ENCODE measurements at places on chromosomes 2 and 18.

DNA sequence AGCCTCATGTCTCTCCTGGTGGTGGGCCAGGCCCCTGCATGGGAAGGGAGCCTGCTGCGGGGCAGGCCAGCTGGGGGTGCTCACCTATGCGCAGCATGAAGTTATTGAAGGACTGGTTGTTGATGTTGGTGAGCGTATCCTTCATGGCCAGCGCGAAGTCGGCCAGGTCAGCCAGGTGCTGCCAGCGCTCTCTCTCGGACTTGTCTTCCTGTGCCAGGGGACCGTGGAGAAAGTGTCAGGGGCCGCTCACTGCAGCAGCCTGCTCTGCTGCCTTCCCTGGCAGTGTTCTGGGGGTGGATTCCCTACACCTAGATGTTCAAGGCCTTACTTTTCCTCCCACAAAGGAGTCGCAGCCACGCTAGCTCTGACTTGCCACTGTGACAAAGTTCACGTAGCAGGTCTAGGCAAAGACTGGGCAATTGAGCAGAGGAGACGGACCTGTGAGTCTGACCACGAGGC, 28.2 kb downstream of the CENPO start:
- no peak for DNase-seq

- no peak for DNase-seq
Observed at GRCh38 chr2:72211777-72212485, 64.3 kb upstream of the CYP26B1 start.

GRCh38 chr2:168811696-168812095, 9.3 kb downstream of the NOSTRIN start:
- DNase-seq, result no peak

DNA sequence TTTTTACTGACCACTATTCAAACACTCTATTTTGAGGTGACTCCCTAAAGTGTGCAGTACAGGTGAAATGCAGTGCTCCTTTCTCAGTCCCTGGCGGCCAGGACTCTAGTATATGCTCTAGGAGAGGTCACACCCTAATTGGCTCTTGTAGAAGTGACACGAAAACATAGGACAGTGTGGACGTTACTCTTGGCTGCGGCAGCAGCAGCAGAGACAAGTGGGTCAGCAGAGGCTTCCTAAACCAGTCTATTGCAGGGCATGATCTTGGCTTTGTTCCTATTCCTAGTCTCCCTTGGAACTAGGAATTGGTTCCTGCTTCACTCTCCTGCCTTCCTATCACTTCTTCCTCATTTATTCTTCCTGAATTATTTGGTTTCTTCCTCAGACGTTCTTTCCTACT, 10.1 kb upstream of the ONECUT2 start:
- DNase-seq, result no peak

- no peak for DNase-seq
Observed at GRCh38 chr18:76371301-76372203, 123.5 kb downstream of the ZNF516 start.

- DNase-seq, result no peak
Observed at GRCh38 chr2:241546771-241547498, 11.6 kb upstream of the BOK start.

DNA sequence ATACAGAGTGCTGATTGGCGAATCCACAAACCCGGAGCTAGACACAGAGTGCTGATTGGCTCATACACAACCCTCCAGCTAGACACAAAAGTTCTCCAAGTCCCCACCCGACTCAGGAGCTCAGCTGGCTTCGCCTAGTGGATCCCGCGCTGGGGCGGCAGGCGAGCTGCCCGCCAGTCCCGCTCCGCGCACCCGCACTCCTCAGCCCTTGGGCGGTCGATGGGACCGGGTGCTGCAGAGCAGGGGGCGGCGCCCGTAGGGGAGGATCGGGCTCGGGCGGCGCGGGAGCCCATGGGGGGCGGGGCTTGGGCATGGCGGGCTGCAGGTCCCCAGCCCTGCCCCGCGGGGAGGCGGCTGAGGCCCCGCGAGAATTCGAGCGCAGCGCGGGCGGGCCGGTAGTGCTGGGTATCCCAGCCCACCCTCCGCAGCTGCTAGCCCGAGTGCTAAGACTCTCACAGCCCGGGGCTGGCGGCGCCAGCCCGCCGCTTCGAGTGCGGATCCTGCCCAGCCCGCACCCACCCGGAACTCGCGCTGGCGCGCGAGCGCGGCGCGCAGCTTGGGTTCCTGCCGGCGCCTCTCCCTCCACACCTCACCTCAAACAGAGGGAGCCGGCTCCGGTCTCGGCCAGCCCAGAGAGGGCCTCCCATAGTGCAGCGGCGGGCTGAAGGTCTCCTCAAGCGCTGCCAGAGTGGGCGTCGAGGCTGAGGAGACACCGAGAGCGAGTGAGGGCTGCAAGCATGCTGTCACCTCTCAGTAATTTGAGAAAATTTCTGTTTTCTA, 75.5 kb upstream of the ATP5MC3 start:
- DNase-seq, result no peak

- no peak for DNase-seq
Observed at GRCh38 chr2:119723784-119724467, 35.8 kb upstream of the PTPN4 start.

- peak; percentile 91 for DNase-seq
Observed at GRCh38 chr2:224401641-224402342, at the start of gene FAM124B. TSS of gene FAM124B (minus strand) at chr2:224402107. CDS start at chr2:224401768, 339 bp downstream.

GRCh38 chr2:238382381-238382781, 44.3 kb upstream of the ASB1 start:
- DNase-seq, result peak; percentile 74

GRCh38 chr2:174931724-174932123, 73.5 kb downstream of the CHN1 start:
- no peak for DNase-seq

GRCh38 chr2:169732583-169733358, 861 bp upstream of the KLHL23 start:
- peak; percentile 87 for DNase-seq

GRCh38 chr2:164675027-164675426, 53.7 kb upstream of the GRB14 start:
- DNase-seq, result no peak

- no peak for DNase-seq
Observed at GRCh38 chr2:74130211-74130995, 17.3 kb downstream of the BOLA3 start.

DNA sequence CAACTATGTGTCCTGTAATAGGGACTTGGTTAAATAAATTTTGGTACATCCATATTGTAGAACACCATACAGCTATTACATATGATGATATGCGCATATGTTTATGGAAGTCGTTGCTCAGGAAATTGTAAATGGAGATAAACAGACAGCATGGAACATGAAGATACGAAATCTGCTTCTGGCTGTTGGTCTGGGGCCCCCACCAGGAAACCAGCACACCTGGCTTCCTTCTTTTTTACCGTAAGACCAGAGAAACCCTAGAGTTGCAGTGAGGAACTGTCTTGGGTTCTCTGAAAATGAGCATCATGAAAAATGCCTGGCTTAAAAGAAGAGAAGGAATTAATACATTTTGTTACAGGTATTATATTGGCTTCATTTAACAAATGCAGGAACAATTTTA, 40.8 kb downstream of the SPTBN1 start:
- no peak for DNase-seq

- DNase-seq, result peak; percentile 98
Observed at GRCh38 chr2:230660294-230661060, 52.2 kb upstream of the CAB39 start.

GRCh38 chr2:3731829-3732228, 28.5 kb downstream of the DCDC2C start:
- DNase-seq, result no peak

GRCh38 chr2:219272356-219272755, 6.8 kb upstream of the DNAJB2 start:
- DNase-seq, result no peak

DNA sequence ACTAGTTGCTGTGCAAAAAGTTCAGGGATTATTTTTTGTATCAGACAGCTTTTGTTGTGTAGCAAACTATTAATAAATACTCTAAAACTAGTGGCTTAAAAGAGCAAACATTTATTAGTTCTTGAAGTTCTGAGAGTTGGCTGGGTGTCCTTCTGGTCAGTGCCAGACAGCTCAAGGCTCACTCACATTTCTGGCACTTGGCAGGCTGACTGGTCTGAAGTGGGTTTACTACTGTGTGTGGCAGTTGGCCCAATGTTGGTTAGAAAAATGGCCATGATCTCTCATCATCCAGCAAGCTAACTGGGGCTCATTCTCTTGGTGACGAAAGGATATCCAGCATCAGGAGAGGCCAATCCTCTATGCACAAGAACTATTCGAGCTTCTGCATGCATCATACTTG, 71.4 kb upstream of the ZNF385B start:
- DNase-seq, result no peak

GRCh38 chr2:5845798-5846330, 153.7 kb downstream of the SOX11 start:
- DNase-seq, result no peak

GRCh38 chr2:162067596-162067995, 6.4 kb downstream of the DPP4 start:
- no peak for DNase-seq

GRCh38 chr2:149561309-149561926, 26.2 kb downstream of the MMADHC start:
- no peak for DNase-seq

DNA sequence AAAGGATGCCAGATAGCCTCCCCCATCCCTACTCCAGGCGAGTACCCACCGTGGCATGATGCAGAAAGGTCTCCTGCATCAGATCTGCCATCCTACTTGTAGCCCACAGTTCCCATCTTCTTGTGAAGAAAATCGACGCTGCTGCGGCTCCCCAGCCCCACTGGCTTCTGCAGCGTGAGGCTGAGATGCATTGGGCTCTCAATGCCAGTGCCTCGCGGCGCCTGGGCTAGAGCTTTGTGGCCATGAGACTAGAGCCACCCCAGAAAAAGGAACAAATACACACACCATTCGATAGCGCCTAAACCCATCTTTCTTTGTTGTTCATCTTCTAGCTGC, 2.8 kb downstream of the NOL4 start:
- no peak for DNase-seq

DNA sequence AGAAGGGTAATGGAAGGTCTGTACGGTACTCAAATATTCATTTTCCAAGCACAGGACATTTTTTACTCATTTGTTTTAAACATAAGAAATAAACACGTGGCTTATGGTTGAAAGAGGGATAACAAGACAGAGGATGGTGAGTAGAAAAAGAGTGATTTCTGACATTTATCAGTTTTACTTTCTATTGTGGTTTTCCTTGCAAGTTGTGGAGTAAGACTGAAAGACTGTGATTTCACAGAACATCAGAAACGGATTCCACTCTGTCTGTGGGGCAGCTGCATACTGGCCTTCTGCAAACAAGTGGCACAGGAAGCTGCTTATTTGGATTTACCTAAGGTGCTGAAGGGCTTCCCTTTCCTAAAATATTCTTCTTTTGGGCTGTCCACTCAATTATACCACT, 122.2 kb upstream of the ITGB6 start:
- no peak for DNase-seq

GRCh38 chr18:43322132-43322531, 44.8 kb upstream of the SYT4 start:
- no peak for DNase-seq

- no peak for DNase-seq
Observed at GRCh38 chr2:213455316-213456008, 171.2 kb downstream of the SPAG16 start.

GRCh38 chr2:175462246-175462645, 280.7 kb upstream of the ATP5MC3 start:
- DNase-seq, result no peak

DNA sequence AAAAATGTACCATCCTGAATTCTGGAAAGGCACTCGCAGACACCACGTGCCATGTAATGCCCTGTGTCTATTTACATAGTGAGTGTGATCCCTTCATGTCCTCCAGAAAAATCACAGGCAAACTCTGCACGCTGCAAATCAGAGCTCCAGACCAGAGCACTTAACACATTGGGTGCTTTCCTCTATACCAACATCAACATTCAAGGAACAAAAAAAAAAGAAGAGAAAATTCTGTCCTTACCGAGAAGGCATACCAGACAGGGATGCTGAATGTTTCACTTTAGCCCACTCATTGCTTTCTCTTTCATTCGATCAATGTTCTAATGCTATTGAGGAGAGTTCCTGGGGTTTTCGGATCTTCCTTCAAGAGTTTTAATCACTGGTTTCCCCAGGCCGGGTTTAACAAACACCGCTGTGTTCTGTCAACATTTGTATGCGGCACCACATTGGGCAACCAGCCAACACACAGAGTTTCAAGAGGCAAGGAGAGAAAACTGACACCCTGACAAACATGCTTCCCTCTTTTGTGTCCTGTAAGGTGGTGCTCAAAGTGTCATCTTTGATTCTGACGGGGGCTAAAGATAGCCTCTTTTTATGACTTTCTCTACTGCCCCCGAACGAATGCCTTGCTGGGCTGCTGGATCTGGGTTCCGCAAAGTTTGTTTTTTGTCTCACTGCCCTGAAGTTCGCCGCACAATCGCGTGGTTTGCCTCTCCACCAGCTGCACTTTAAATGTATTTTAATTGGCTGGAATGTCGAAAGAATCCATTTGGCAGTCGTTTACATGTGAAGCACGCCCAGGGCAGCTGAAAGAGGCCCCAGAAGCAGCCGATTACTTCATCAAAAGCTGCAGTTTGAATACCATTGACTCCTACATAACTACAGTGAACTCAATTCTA, 106.4 kb upstream of the NCKAP5 start:
- no peak for DNase-seq

DNA sequence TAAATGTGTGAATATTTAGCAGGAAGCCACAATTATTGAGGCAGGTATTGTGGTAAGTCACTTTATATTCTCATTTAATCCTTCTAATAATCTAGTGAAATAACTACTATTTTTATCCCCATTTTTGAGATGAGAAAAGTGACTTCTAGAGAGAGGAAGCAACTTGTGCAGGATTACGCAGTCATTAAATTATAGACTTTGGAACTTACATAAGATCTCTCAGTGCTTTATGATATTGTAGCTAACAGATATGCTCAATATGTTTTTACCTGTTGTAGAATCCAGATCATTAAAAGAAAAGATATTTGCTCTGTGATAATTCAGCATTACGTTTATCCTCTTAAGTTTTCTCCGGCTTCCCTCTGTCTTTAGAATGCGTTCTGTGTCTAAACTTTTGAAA, 50.5 kb downstream of the MBD5 start:
- no peak for DNase-seq

- no peak for DNase-seq
Observed at GRCh38 chr2:65026704-65027464, 29.3 kb upstream of the CEP68 start.

- no peak for DNase-seq
Observed at GRCh38 chr2:101983486-101983885, 8.3 kb upstream of the IL1R2 start.

DNA sequence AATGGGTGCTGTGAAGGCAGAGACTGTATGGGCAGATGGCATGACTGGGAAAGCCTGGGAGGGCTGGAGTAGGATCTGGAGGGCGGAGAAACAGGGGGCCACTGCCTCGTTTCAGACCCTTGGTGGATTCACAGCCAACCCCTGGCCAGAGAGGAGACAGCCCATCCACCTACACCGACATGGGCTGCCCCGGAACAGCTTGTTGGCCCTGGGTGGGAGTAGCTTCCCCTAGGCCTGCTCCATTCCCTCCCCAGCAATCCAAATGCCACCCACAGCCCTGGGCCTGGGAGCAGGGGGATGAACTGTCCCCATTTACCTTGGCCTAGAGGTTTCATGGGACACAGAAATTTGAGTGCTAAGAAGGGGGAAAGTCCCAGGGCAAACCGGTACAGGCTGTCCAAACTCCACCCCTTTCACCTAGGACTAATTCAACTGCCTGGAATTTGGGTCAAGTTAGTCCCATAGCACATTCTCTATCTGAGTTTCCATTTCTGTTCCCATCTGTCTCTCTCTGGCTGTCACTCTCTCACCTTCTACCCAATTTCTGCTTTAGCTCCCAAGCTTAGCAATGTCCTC, 37.0 kb downstream of the LBH start:
- DNase-seq, result no peak

- no peak for DNase-seq
Observed at GRCh38 chr2:109351164-109351756, 222.3 kb downstream of the SH3RF3 start.

Measured in GF-D8 (cell line).